ENCODE measurements at places on chromosomes 11 and 22. TPM values are rescaled to one million over a fixed set of nuclear protein-coding genes. Genes with fewer than 3 reads are reported as not detected.

Gene MB
- total RNA-seq, result 8.6 TPM

Gene C22orf31
- total RNA-seq, result not detected

Gene UBE2L3
- total RNA-seq, result 64.0 TPM

Gene CENPM
- 37.5 TPM for total RNA-seq

Gene OR52I2
- not detected for total RNA-seq
